ENCODE measurements at places on chromosomes 7 and 10.
A peak's percentile ranks its signal among the peaks of the same experiment; 100 is the strongest.

GRCh38 chr10:24006741-24007140, 202.2 kb upstream of the KIAA1217 start:
- DNase-seq, result peak; percentile 75

- DNase-seq, result peak; percentile 56
These were observed 27.3 kb upstream of the KMT2C start for GRCh38 chr7:152462995-152463708.

DNA sequence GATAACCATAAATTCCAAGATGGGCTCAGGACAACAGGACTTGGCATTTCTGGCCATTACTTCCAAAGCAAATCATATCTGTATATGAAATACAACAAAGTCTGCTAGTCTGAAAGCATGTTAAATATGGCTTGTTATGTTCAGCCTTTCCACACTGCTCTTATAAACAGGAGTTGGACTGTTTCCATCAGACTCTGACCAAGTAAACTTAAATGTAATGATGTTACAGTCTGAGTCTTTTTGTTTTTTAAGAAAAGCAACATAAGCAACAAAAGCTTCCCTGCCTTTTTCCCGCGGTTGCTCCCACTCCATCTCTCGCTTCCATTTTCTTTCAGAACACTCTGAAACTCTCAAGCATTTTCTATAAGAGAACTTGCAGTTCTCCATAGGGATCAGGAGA, 8.1 kb upstream of the CDCA7L start:
- DNase-seq, result no peak

GRCh38 chr10:34037499-34037898, 703.0 kb upstream of the NRP1 start:
- DNase-seq, result no peak

DNA sequence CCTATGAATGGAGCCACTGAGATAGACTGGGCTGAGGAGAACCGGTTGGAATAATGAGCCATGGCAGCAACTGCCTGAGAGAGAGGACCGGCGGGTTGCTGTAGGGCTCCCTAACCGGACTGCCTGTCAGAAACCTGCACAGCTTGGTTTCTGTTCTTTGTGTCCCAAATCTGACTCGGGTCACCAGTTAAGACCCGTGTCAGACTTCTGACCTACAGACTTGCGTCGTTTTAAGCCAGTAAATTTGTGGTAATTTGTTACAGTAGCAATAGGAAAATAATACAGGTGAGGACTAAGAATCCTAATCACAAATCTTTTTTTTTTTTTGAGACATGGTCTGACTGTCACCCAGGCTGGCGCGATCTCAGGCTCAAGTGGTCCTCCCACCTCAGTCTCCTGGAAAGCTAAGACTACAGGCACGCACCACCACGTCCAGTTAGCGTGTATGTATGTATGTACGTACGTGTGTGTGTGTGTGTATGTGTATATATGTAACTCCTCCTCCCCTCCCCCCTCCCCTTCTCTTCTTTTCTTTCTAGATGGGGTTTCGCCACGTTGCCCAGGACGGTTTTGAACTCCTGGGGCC, 672 bp upstream of the DDX56 start:
- DNase-seq, result no peak

DNA sequence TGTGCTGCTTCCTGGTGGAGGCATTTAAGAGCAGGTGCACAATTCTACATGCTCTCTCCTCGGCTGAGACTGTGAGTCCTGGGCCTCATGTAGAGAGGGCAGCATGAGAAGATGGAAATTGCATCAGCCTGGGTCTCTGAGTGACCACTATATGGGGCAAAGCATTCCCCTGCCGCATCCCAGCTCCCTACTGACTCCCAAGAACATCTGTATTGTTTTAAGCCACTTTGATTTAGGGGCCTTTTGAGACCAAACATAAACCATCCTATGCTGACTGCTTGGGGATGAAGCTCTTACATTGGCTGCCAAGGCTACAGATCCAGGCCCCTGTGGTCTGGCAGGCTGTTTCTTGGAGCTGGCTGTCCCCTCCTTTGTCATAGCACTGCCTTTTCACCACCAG, 101.3 kb upstream of the TBX20 start:
- no peak for DNase-seq

GRCh38 chr10:95241533-95241932, 47.5 kb downstream of the ACSM6 start:
- no peak for DNase-seq

GRCh38 chr10:61757525-61758397, 95.0 kb downstream of the CABCOCO1 start:
- peak; percentile 37 for DNase-seq

- no peak for DNase-seq
These were observed 55.3 kb upstream of the ADO start for GRCh38 chr10:62749093-62749683.

DNA sequence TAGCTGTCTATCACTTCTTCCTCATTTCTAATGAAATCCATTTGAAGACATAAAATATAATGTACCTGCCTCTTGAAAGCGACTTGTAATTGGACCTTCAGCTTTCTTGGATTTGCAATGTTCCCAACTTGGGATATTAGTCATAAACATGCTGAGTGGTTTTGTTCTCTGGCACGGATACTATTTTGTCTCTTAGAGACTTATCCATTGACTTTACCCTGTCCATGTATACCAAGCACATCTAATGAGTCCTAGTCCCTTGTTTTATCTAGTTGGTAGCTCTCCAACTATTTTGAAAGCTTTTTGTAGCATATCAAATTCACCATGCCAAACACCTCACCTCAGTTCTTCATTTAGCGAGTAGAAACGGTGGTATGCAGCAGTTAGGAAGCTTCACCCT, 18.9 kb downstream of the PLEKHS1 start:
- no peak for DNase-seq

GRCh38 chr7:99499371-99499720, 735 bp downstream of the ZNF394 start:
- DNase-seq, result no peak

GRCh38 chr10:36670621-36671402, 454.6 kb upstream of the ANKRD30A start:
- DNase-seq, result peak; percentile 42

GRCh38 chr7:50857804-50858489, 75.3 kb upstream of the GRB10 start:
- no peak for DNase-seq

GRCh38 chr7:158963771-158964241, 107.4 kb downstream of the DYNC2I1 start:
- no peak for DNase-seq

- no peak for DNase-seq
These were observed 767 bp downstream of the EIF4EBP2 start for GRCh38 chr10:70404787-70405036.

DNA sequence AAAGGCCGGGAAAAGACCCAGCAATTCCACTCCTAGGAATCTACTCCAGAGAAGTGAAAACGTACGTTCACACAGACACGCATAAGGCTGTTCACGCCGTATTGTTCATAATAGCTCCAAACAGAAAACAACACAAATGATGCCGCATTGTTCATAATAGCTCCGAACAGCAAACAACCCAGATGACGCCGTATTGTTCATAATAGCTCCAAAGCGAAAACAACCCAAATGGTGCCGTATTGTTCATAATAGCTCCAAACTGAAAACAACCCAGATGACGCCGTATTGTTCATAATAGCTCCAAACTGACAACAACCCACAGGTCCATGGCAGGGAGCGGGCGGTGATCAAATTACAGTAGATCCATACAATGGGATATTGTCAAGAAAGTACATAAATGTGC, 85.2 kb upstream of the DNAAF5 start:
- DNase-seq, result peak; percentile 23

DNA sequence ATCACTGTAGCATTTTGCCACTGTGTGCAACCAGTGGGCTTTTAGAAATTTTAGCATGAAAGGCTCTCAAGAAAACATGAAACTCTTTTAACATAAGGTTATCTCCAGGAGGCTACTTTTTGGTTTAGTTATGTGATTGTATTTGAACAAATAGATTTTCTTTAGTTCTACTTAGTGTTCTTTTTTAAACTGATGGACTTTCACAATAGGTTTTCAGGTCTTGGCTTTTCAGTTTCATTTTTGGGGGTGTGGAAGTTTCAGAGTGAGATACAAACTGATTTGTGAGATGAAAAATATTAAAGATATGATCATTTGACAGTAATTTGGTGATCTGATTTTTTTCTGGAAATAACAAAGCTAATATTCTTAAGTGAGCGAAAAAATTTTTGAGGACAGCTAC, 344.1 kb downstream of the PHF14 start:
- DNase-seq, result no peak

DNA sequence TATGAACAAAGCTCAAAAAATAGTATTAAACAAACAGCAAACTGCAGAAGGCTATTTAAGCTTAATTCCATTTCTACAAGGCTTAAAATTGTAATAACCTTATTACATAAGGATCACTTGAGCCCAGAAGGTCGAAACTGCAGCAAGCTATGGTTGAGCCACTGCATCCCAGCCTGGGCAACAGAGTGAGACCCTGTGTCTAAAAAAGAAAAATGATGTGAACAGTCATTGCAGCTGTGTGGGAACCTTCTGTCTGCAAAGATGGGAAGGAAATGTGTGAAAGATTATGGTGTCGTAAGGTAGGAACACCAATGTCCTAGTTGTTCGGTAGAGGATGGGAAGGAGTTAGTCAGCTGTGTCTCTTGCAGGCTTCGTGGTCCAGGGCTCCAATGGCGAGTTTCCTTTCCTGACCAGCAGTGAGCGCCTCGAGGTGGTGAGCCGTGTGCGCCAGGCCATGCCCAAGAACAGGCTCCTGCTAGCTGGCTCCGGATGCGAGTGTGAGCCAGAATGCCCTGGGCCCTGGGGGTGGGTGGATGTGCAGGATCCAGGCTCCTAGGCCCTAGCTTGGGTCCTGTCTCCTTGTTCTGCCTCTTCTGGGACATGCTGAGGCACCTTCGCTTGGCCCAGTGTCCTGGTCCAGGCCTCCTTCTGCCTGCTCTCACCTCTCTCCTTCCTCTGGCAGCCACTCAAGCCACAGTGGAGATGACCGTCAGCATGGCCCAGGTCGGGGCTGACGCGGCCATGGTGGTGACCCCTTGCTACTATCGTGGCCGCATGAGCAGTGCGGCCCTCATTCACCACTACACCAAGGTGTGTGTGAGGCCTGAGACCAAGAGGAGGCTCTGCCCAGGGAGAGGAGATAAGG, 9.1 kb downstream of the C10orf62 start:
- no peak for DNase-seq

DNA sequence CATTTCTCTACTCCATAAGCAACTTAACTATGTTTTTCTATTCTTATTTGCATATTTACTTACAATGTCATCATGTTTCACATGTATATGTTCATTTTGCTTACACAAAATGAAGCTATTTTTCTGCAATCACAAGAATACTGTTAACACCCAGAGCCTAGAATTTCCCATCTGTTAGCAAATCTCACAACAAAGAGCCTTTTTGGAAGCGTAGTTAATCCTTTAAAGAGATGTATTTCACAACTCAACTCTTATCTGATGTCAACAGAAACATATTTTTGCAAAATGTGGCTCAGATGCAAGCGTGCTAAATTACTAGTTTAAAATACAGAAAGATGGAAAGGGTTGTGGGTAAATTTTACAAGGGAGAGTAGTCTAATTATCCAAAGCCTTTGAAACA, 110.6 kb upstream of the COL1A2 start:
- peak; percentile 66 for DNase-seq

DNA sequence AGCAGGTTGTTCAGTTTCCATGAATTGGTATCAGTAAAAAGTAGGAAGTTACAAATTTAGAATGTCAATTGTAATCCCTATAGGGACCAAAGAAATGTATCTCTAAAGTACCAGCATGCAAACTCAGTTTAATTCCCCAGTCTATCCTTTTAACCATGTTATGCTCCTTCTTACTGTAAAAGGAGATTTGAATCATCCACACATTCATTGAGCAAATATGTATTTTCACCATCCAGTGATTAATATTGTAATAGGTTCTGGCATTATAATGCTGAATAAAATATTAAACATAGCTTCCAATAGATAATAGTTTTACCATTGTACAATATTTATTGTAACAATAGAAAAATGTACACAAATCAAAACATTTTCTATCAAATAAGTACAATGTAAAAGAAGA, 228.2 kb upstream of the SEMA3A start:
- DNase-seq, result no peak

DNA sequence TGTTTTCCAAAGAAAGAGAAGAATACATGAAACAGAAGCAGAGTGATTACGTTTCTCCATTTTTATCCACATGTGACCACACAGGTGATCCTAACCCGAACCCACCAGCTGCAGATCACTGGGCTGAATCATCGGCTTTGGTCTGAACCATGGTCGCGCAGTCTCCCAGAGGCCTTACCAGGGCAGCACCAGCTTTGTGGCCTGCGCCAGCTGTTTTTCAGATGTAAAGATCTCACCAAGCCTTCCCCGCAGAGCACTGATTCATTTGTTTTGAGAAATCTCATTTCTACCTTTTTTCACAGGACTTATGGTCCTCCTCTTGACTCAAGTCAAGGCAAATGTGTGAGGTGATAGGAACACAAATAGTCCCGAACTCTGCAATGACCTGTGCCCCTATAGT, 207.0 kb upstream of the PPP2R2D start:
- DNase-seq, result no peak

- DNase-seq, result no peak
These were observed 870.4 kb downstream of the PCDH15 start for GRCh38 chr10:53930648-53931047.

- no peak for DNase-seq
These were observed 7.2 kb upstream of the MLXIPL start for GRCh38 chr7:73631558-73631957.

GRCh38 chr10:68787813-68788212, 39.5 kb upstream of the STOX1 start:
- no peak for DNase-seq

GRCh38 chr10:77182803-77183202, 454.8 kb downstream of the KCNMA1 start:
- no peak for DNase-seq

DNA sequence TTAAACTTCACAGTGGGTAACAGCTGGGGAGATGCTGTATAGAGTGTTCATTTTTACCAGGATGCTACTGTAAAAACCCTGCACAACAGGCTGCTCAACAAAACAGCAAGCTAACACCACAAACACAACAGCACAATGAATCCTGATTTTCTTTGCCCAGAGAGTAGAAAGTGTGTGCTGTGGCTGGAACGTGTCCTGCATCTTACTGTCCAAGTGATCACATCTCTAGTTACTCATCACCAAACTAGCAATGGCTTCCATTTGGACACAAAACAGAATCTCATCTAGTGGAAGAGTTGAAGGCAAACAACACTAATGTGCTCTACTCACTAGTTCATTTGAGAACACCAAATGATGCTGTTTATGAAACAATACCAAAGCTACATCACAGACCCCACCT, 121.2 kb downstream of the SLC25A13 start:
- no peak for DNase-seq

- no peak for DNase-seq
These were observed 4.7 kb upstream of the NRBF2 start for GRCh38 chr10:63128443-63128842.

DNA sequence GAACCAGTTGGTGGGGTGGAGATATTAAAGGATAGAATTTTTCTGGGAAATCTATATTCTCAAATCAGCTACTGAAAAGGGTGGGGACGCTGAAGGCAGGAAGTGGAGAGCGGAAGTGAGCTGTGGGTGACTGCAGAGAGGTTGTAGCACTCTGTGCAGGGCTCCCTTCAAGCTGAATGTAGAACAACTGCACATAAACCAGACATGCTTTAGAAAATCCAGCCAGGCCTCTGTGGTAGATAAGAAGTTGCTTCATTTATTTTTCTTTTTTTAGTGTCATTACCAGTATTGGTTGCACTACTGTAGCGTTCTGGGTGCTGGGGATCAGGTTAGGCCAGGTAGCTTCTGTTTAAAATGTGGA, 127.8 kb downstream of the CELF2 start:
- no peak for DNase-seq
